ENCODE measurements at places on chromosomes 11 and 22. TPM values are rescaled to one million over a fixed set of nuclear protein-coding genes. Genes with fewer than 3 reads are reported as not detected.

DNA sequence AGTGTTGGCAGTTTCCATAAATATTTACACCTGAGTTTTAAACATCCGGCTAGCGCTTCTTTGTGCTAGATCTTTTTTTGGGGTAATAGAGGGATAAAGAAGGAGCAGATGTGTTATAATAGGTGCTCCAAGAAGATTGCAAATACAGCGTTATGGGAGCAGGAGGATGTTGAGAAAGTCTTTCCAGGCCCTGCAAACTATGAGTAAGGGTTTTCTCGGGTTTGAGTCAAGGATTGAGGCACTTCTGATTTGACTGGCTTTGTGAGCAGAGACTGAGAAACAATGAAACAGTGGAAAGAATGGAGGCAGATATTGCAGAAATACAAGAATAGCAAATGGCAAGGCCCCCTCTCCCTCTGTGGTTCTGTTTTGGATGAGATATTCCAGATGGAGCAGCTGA, 155.0 kb upstream of the TIMP3 start:
- no peak for DNase-seq

DNA sequence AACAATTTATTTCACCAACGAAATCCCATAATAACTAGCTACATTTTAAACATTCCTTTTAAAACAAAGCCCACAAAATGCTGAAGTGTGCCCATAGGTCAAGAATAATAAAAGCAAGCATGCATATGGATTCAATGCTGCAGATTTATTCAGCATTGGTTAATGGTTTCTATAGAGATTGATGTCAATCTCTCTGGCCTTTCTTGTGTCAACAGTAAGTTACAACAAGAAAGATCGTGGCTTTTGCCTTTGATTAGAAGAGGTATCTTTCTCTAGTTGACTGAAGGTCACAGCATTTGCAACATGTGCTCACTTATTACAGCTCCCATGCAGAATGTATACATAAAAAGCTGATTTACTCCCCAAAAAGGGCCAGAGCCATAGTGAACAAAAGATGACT, 1.4 kb upstream of the SOX6 start:
- no peak for DNase-seq

The TRIM51 gene
- polyA plus RNA-seq, result not detected

DNA sequence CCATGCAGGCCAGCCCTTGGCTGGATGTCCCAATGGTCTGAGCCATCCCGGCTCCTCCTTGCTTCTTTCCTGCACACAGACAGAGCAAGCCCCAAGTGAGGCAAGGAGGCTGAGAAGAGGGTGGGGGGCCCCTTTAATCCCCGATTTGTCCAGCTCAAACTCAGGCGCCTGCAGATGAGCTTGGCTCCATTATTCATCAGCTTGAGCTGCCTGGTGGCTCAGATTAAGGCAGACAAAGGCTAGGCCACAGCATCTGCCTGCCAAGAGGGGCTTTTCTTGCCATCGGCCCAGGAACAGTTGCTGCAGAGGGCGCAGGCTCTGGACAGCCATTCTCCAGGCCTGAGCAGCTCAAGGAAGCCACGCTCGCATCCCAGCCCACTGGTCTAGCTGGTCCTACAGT, 35.4 kb downstream of the LMO1 start:
- no peak for DNase-seq

The OTOG gene
- not detected for polyA plus RNA-seq

DNA sequence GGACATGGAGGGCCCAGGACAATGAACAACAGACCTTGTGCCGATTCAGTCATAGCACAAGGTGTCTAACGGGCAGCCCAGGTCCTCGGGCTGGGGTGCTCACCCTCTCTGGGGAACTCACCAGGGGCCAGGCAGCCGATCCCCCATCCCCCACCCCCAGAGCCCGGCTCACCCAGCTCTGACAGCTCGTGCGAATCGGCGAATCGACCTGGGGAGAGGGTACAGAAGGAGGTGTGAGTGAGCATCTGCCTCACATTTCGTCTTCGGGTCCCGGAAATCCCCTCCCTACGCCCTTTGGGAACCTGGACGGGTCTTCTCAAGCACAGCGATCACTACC, 423 bp downstream of the PEX16 start:
- no peak for DNase-seq

GRCh38 chr11:73266646-73267020, 5.5 kb upstream of the P2RY6 start:
- peak; percentile 33 for DNase-seq

GRCh38 chr22:22928666-22929380, 41.2 kb downstream of the IGLL5 start:
- peak; percentile 61 for DNase-seq

GRCh38 chr11:8681837-8682302, 595 bp downstream of the TRIM66 start:
- DNase-seq, result no peak

DNA sequence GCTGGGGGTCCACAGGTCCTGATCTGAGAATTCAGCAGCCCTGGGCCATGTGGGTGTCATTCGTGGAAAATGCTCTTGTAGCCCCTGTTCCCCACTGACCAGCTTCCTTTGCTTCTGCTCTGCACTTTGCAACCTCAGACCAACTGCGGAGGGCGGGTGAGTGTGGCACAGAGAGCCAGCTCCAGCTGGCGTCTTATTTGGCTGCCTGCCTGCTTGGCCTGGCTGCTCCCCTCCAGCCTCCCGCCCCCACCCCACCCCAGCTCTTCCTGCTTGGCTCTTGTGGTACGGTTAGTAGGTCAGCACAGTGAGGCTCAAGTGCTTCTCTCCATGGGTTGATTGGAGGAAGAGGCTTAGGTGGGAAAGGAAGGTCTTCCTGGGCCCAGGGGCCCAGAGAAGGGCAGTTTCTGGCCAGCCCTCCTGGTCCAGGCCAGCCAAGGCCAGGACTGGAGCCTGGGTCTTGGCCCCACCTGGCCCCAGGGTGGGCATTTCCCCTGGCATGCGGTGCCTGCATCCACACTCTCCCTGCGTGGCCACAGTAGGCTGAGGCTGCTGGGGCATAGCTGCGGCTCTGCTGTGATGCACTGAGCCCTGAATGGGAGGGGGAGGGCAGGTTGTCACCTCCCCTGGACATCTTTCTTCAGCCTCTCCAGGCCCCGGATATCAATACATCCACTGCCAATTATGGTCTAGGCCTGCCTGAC, 26.5 kb downstream of the MYO7A start:
- no peak for DNase-seq

The CCDC188 gene
- not detected for polyA plus RNA-seq

DNA sequence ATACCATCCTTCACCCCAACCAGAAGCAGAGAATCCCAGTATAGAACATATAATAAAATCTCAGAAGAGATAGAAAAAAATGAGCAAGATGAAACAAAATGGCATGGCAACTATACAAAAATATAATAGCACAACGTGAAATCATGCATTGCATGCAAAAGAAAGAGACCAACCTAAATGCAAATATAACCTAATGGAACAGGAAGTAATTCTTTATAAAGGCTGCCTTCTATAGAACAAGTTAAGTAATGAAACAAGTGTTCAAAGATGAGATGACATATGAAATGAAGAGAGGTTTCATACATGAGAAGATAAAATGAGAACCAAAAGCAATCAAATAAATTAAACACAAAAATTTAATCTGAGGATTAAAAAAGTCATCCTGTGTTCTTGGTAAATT, 18.5 kb upstream of the ARHGAP20 start:
- no peak for DNase-seq

DNA sequence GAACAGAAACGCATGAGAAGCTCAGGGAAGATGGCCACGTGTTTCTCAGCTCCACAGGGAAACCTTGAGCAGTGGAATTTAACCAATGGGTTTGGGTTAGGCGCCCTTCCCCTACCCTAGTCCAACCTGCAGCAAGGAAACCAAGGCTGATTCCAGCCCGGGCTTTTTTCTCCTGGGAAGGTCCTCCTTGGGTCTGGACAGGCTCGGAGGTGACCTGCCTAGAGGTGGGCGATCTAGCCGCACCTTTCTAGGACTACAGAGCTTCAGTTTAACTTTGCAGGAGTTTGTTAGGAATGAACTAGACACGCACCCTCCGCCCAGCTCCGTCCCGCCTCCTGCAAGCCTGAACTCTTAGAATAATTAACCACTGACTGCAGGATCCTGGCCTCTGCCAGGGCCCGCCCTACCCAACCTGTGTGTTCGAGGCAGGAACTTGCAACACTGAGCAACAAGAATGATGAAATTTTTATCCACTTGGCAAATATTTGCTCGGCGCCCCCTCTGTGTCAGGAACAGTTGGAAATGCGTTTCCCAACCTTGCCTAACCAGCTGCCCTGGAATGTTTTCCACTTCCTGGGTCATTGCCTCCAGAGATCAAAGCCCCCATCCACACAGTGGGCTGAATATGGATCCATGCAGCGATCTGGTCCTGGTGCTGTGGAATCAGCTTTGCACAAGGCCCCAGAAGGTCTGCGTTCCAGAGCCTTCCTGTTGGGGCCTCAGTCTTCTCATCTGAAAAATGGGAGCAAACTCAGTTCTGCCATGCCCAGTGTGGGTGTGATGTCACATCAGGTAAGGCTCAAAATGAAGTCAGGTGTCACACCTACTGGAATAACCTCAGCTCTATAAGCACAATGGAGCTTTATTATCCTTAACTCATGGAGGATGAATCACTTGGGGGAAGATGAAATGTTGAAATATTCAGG, 13.3 kb downstream of the MPST start:
- no peak for DNase-seq

The PATE4 gene
- not detected for polyA plus RNA-seq

DNA sequence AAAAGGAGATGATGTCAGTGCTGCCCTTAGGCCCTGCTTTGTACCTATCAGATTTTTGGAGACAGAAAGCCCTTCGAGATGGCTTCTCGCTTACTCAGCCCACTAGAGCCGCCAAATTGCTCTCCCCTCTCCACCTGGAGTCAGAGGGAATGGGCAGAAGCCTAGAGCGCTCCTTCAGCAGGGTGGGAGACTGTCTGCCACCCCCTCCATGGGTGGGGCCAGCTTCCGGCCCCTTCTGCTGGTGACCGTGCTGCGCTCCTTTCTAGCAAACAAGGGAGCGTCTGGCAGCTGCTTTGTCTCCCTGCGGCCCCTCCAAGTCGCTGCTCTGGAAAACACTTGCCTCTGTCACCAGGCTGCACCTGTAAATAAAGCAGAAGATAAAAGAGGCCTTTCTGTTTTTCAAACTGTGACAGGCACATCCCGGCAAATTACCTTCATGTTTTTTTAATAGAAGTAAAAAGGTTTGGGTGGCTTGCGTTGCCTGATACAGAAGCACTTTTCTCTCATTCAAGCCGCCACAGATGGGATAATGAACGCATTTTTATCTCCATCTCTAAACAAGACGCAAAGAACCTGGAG, 145.7 kb upstream of the NECTIN1 start:
- DNase-seq, result no peak

The MPZL2 gene
- polyA plus RNA-seq, result 3.8 TPM

The SLC22A9 gene
- not detected for polyA plus RNA-seq

DNA sequence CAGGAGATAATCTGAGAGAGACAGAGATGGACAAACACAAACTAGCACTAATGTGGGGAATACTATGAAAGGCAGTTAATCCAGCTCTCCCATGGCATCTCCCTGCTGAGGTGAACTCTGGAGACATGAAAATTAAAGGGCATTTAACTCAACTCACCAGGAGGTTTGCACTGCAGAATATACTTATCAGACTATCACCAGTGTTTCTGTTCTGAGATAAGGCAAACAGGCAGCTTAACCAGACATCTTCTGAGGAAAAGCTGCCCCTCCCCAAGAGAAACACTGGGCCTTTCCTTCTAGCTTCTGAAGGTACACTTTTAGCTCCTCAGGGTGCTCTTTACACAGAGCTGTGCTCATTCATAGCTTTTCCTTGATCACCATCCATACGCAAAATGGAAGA, 85.5 kb downstream of the AMBRA1 start:
- DNase-seq, result no peak

The SHISA8 gene
- polyA plus RNA-seq, result not detected

DNA sequence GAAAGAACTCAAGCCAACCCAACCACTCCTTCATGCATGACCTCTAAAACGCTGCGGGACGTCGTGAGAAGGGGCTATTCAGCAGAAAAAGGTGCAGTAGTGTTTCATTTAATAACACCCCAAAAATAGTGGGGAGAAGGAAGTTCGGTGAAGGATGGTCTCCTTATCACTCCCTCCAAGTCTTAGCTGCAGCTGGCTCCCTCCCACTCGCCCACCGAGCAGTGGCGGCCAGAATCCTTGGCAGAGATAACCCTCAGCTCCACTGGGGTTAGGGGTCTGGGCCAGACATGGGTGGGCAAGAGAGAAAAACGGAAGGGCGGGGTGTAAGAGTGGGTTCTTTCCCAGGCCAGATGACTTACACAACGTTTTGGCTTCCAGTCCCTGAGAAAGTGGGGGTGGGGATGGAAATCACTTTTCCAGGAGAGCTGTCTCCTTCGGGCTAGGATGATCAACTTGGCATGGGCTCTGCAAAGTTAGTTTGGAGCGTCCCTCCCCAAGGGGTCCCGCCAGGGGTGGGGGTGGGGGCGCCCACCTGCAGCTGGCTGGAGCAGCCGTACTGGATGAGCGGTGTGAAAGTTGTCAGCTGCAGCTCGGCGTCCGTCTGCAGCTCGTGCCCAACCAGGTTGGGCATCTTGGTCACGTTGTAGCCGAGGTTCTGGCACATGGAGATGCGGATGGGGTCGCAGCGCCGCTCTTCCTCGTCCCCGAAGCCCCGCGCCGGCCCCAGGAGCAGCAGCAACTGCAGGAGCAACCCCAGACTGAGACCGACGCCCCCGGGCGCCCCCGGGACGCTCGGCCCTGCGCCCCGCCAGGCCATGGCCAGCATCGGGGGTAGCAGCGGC, 705 bp downstream of the FZD4 start:
- DNase-seq, result peak; percentile 56

Measured in aorta (tissue), 5 donors.